ENCODE measurements at places on chromosomes 6 and 20.

DNA sequence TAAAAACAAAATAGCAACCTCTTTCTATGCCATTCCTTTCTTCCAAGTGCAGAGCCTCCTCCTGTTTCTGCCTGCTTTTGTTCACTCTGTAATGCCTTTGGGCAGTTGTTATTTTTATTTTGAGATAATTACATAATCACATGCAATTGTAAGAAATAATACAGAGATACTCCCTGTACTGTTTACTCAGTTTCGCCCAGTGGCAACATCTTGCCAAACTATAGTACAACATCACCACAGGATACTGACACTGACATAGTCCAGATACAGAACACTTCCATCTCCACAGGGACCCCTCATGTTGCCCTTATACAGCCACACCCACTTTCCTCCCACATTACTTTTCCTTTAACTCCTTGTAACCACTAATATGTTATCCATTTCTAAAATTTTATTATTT is 59.7 kb downstream of the BANF2 start:
- H3K4me3 ChIP-seq, result no peak overlapping the region
- no peak overlapping the region for H3K27ac ChIP-seq
- H3K27me3 ChIP-seq, result no peaks in the 10 kb centered on the region
- no peak for DNase-seq

- no peak overlapping the region for H3K4me3 ChIP-seq
- H3K36me3 ChIP-seq, result no peaks in the 10 kb centered on the region
- H3K27ac ChIP-seq, result no peak overlapping the region
These were observed 116.6 kb upstream of the PROKR2 start for GRCh38 chr20:5433352-5433751.

DNA sequence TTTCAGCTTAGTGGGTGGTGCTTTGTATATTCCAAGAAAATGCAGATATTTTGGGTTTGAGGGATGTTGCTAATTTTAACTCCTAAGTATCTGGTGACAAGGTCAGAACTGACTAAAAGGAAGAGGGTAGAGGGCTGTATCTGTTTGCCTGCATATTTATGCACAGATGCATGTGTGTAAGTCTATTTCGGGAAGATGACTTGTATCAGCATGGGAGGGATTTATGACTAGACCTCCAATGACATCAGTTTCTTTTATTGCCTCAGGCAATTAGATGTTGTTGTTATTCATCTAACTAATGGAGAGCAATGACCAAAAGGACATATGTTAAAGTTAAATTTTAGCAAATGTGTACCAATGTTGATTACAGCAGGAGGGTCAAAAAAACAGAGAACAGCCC is 734.3 kb downstream of the QKI start:
- no peaks in the 10 kb centered on the region for H3K27me3 ChIP-seq
- no peaks in the 10 kb centered on the region for H3K4me1 ChIP-seq
- no peak overlapping the region for H3K4me3 ChIP-seq
- no peak overlapping the region for H3K27ac ChIP-seq

GRCh38 chr6:7451326-7451725 is 61.7 kb downstream of the RIOK1 start:
- no peak overlapping the region for H3K4me3 ChIP-seq
- H3K4me1 ChIP-seq, result no peaks in the 10 kb centered on the region
- H3K27me3 ChIP-seq, result no peaks in the 10 kb centered on the region

DNA sequence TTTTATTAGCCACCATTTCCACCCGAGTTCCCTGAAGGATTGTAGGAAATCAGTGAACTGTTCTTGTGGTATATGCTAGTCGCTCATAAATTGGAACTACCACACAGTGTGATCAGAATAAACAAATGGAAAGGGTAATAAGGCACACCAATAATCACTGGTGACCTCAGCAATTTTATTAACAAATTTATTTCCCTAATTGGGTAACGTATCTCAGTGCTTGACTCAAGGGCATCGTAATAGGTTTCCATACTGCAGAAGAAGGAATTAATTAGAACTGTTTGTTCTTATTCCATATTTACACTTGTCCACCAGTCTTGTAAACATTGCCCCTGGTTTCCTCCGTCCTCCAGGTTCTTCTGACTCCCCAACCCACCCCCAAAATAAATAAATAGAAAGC is 10.0 kb upstream of the UQCC2 start:
- no peak overlapping the region for H3K4me3 ChIP-seq
- no peak for DNase-seq
- H3K27me3 ChIP-seq, result no peaks in the 10 kb centered on the region
- no peak overlapping the region for H3K27ac ChIP-seq

- H3K4me1 ChIP-seq, result peaks cover 2% of the 10 kb centered on the region
- peaks cover 12% of the 10 kb centered on the region for H3K27me3 ChIP-seq
- no peak overlapping the region for H3K4me3 ChIP-seq
- H3K27ac ChIP-seq, result no peak overlapping the region
These were observed 29.0 kb downstream of the SLC12A5 start for GRCh38 chr20:46057856-46058598.

DNA sequence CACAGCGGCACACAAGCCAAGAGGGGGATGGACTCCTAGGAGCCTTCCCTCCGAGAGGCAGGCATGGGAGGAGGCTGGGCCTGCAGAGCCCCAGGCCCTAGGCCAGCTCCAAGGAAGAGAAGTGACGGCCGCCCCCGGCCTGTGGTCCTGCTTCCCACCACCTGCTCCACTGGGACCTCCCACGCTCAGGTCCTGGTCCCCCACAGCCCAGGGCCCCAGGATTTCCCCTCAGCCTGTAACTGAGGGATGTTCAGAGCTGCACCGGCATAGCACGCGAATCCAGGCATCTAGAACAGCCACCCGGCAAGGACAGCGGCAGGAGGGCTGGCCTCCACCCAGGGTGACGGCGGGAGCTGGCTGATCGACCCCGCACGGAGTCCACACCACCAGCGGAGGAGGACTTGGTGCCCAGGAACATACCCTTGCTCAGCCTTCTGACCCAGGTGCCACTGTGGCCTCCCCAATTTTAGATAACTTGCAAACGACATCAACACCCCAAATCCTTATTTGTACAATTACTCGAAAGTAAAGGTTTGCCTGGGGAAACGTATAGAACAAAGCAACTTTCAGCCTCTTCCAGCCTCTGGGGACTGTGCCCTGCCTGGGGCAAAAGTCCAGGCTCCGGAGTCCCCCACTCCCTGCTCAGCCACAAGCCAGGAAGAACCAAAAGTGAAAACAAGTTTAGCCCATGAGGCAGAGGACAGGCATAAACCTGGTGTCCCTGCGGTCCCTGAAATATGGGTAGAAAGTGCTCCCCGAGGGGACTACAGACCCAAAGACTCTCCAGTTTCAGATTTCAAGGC is 3.5 kb downstream of the GATA5 start:
- no peaks in the 10 kb centered on the region for H3K4me1 ChIP-seq
- H3K36me3 ChIP-seq, result no peaks in the 10 kb centered on the region
- H3K27ac ChIP-seq, result no peak overlapping the region
- H3K27me3 ChIP-seq, result peaks cover 11% of the 10 kb centered on the region
- no peak overlapping the region for H3K4me3 ChIP-seq
- DNase-seq, result no peak

- H3K36me3 ChIP-seq, result no peaks in the 10 kb centered on the region
- peaks cover 3% of the 10 kb centered on the region for H3K4me1 ChIP-seq
- no peak overlapping the region for H3K4me3 ChIP-seq
- DNase-seq, result no peak
- H3K27ac ChIP-seq, result no peak overlapping the region
These were observed 8.0 kb downstream of the FOXC1 start for GRCh38 chr6:1617466-1618310.

- H3K36me3 ChIP-seq, result no peaks in the 10 kb centered on the region
- no peaks in the 10 kb centered on the region for H3K4me1 ChIP-seq
- no peak overlapping the region for H3K27ac ChIP-seq
These were observed 252.9 kb upstream of the MAN1A1 start for GRCh38 chr6:119602215-119603178.

Data from mesendoderm (in vitro differentiated cells).